HFFc6 (cell line): ENCODE measurements at places on chromosomes 2 and 18. TPM values are rescaled to one million over a fixed set of nuclear protein-coding genes. Genes with fewer than 3 reads are reported as not detected.

The COL4A4 gene
- total RNA-seq = 0.02 TPM in 1 of 3 replicates, not detected in the others

The FAM237A gene
- total RNA-seq = not detected in 3 replicates

The FNDC4 gene
- 3.1 to 7.0 TPM (median 4.0 TPM) in 3 replicates for total RNA-seq

The SMAD4 gene
- total RNA-seq = 72.0 to 82.5 TPM (median 72.9 TPM) in 3 replicates

The SKA1 gene
- 4.9 and 14.5 TPM in 2 replicates for total RNA-seq
